ENCODE measurements at places on chromosomes 5 and 9.
A peak's percentile ranks its signal among the peaks of the same experiment; 100 is the strongest.

GRCh38 chr9:77587042-77587441 lies 61.1 kb downstream of the GNA14 start:
- no peak for DNase-seq

- DNase-seq, result peak; percentile 86
Observed at GRCh38 chr9:133914442-133915342, 77.4 kb downstream of the VAV2 start.

DNA sequence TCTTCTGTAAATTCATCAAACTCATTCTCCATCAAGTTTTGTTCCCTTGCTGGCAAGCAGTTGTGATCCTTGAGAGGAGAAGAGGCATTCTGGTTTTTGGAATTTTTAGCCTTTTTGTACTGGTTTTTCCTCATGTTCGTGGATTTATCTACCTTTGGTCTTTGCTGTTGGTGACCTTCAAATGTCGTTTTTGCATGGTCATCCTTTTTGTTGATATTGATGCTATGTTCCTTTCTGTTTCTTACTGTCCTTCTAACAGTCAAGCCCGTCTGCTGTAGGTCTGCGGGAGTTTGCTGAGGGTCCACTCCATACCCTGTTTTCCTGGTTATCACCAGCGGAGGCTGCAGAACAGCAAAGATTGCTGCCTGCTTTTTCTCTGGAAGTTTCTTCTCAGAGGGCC lies 140.9 kb downstream of the RPS23 start:
- DNase-seq, result no peak

DNA sequence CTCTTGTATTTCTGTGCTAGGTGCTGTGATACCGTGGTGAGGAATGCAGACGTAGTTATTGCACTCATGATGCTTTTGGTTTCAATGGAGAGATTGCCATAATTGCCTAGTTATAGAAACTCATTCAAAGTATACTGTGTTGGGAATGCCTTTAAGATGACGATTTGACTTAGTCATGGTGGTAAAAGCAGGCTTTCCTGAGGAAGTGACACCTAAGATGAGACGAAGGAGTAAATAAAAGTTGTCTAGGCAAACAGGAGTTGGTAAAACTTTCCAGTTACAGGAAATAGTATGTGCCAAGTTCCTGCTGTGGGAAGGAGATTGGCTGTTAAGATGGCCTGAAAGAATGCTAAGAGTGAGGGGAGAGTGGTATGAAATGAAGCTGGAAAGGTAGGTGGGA lies 48.1 kb downstream of the FOCAD start:
- no peak for DNase-seq

DNA sequence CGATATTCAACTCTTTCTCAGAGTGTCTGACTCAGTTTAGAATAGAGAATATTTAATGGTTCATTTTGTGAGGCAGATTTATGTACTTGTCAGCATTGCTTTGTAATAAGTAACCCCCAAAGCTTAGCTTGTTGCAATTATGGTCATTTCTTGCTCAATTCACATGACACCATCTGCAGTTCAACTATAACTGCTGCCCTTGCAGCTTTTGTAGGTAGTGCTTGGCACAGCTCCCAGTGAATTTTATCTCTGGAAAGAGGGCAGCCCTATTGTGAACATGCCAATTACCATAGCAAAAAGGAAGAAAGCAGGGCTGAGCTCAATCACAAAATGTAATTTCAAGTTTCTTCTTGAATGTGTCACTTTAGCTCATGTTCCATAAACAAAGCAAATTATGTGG lies 1587.7 kb upstream of the ACO1 start:
- peak; percentile 3 for DNase-seq

DNA sequence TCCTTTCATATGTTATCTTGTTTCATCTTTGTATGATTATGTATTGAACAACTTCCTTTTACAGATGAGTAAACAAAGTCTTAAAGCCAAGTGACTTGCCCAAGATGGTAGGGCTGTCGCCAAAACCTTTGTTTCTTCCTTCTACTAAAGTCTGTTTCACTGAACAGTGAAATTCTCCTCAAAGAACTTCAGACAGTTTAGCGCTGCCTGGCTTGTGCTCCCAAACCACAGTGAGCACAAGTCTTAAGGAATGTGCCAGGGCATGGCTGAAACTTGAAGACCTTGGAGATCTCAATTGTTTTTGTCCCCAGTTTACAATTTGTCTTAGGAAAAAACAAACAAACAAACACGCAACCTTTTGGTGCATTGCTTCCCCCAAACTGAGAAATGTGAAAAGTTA lies 273.5 kb downstream of the CRB2 start:
- no peak for DNase-seq

- DNase-seq, result no peak
Observed at GRCh38 chr5:50447228-50447627, 6.1 kb upstream of the EMB start.

GRCh38 chr5:37598733-37599132 lies 219.6 kb downstream of the WDR70 start:
- DNase-seq, result no peak

DNA sequence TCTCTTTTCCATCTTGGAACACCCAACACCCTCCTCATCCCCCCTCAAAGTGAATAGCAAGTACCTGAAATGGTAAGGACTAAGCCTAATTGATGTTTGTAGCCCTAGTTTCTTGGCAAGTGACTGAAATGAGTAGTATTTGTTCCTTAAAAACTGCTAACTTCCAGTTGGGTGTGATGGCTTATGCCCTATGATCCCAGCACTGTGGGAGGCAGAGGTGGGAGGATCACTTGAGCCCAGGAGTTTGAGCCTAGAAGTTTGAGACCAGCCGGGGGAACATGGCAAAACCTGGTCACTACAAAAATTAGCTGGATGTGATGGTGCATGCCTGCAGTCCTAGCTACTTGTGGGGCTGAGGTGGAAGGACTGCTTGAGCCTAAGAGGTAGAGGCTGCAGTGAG lies 44.1 kb downstream of the ZFR start:
- DNase-seq, result no peak

DNA sequence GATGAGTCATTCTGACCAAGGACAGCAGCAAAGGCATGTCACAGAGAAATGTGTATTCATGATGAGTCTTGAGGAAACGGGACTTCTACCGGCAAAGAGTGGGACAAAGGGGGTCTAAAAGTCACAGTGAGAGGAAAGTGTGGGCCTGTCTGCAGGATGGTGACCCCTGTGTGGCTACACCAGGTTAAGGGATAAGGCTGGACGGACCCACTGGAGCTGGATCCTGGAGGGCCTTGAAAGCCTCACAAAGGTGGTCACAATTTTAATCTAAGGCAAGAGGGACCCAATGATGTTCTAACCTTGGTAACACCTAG lies 176.5 kb downstream of the CDK5RAP2 start:
- no peak for DNase-seq

GRCh38 chr9:138100711-138101350 lies 223.2 kb downstream of the CACNA1B start:
- DNase-seq, result no peak

DNA sequence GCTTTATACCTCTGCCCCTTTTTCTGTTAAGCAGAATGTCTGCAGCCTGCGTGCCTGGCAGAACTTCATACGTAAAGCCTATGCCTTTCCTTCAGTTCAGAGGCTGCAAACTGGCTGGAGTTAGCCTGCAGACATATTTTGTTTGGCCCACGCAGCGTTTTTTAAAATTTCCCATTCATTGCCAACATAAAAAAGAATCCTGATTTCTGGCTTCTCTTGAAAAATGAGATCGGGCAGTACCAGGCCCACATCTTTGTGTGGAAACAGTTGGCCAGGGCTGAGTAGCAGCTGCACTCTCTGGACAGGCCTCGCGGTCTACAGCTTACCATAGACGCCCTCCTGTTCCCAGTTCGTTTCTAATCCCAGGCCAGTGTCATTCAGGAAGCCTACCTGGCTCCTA lies 104.4 kb downstream of the SMARCA2 start:
- DNase-seq, result no peak

DNA sequence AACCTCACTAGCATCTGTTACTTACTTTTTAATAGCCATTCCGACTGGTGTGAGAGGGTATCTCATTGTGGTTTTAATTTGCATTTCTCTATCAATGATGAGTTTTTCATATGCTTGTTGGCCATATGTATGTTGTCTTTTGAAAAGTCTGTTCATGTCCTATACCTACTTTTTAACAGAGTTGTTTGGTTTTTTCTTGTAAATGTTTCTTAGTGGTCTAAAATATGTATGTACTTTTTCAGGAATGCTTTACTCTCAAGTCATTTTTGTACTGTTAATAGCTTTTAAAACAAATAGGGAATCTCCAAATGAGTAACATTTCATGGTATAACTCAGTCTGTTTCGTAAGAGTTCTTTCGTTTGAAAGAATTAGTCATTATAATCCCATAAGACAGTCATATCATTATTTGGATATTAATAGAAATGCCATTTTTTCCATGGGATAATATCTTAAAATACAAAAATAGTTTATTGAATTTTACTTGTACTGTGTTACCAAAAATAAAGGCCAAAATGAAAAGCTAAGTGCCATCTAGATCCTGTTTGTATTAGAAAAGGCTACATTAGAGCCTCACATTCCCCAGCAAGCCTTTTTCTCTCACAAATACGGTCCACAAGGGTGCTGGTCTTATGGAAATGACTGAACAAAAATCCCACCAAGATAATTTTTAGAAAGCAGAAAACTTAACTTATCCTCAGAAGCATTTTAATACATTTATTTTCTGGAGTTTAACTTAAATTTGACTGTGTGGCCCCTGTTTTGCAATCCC lies 247.7 kb downstream of the PJA2 start:
- DNase-seq, result no peak

- no peak for DNase-seq
Observed at GRCh38 chr9:121206516-121207370, 5.1 kb upstream of the RAB14 start.

GRCh38 chr9:91777292-91777830 lies 172.7 kb downstream of the ROR2 start:
- DNase-seq, result no peak

DNA sequence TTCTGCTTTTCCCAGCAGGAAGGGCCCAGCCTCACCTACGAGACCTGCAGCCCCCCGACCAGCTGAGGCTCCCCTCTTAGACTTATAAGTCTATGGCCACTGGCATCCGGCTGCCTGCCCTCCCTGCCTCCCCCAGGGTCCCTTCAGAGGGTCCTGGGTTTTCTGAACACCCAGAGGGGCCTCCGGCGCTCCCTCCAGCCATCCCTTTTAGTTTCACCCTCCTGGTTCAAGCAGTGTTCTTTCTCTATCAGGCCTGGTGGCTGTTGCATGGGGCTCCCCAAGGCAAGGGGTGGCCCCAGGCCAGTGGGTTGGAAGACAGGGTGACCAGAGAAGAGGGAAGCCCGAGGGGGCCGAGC lies 21.8 kb downstream of the GOLGA2 start:
- DNase-seq, result no peak

DNA sequence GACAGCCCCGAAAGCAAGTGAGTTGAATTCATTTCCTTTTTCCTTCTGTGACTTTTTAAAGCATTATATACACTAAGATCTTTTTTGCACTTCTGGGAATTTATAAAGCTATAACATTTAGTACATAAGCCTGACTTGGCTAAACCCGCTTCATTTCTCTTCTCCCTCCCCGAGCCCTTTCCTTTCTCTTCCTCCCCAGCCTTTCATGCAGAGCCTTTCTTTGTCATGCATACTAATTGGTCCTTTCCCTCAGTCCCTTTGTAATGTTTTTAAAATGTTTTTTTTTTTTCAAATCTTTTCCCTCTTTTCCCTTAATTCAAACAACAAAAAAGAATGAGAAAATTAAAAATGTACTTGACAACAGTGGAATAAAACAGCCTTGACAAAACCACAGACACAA lies 246.4 kb downstream of the PSAT1 start:
- DNase-seq, result no peak

- no peak for DNase-seq
Observed at GRCh38 chr9:110187126-110187525, 20.8 kb downstream of the C9orf152 start.

GRCh38 chr9:76371901-76372300 lies 22.3 kb downstream of the RFK start:
- DNase-seq, result no peak

DNA sequence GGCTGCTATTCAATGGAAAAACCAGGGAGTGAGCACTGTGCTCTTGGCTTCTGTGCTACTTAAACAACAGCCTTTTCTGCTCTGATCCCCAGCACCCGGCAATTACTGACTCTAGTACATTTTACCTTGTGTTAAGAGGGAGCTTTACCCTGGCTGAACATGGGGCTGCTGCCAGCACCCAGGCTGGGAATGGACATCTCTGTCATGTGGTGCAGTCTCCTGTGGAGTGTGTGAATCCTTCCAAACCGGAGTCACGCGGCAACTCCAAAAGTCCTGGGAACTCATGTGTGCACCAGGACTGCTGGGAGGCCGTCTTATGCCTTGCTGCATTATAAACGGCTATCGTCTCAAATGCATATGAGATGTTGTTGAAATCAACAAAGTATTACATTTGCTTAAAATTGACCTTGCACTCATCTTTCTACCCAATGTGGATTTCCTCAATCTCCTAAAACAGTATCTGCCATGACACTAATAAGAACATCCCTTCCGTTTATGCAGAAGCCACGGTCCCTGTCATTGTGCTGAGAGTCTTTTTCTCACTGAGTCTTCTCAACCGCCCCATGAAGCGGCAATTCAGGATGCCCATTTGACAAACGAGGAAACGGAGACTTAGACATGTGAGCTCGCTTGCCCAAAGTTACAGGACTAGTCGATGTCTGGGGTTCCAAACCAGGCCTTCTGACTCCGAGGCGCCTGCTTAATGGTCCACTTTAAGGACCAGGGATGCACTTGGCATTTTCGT lies 884 bp upstream of the GSN start:
- no peak for DNase-seq

- DNase-seq, result no peak
Observed at GRCh38 chr5:1725641-1726468, 73.8 kb downstream of the MRPL36 start.

- DNase-seq, result no peak
Observed at GRCh38 chr9:88828492-88828974, 162.7 kb upstream of the S1PR3 start.

GRCh38 chr5:80035839-80036238 lies 691 bp downstream of the THBS4 start:
- no peak for DNase-seq

DNA sequence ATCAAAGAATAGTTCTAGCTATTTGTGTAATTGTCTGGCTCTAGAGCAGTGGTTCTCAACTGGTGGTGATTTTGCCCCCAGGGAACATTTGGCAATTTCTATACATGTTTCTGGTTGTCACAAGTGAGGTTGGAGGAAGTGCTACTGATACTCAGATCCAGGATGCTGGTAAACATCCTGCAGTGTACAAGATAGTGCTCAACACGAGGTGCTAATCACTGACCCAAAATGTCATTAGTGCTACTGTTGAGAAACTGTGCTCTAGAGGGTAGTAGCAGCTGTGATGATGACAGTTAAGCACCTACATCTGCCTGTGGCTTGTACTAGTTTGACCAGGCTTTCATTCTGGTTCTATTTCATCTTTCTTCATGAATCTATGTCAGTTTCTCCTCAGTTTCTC lies 22.1 kb downstream of the LRRC19 start:
- no peak for DNase-seq

- DNase-seq, result peak; percentile 42
Observed at GRCh38 chr9:2923766-2924379, 80.0 kb upstream of the PUM3 start.

- no peak for DNase-seq
Observed at GRCh38 chr5:102418531-102418930, 80.3 kb downstream of the SLCO6A1 start.
